ENCODE measurements at places on chromosomes 4 and X.

DNA sequence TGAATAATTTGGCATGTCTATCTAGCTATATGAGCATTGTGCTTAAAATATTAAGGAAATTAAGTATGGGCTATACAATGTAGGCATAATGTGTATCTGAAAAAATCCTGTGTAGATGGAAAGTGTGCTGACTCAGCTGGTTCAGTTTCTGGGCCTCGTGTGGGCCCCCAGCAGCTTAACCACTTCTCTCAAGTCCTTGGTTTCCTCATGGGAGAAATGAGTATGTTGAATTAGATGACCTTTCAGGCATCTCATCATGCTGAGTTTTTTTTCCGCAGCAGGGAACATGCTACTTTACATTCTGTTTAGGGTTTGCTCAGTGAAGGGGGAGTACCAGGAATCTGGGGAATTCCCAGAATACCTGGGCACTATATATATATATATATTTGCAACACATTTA is 30.5 kb downstream of the RHOH start:
- H3K27ac ChIP-seq = peak overlapping the region; percentile 96
- H3K4me1 ChIP-seq = peaks cover 91% of the 10 kb centered on the region
- peak overlapping the region; percentile 70 for H3K4me3 ChIP-seq
- peak; percentile 85 for DNase-seq
- no peaks in the 10 kb centered on the region for H3K27me3 ChIP-seq

GRCh38 chr4:113397114-113397701 is 347.8 kb downstream of the ANK2 start:
- H3K27me3 ChIP-seq = peaks cover 4% of the 10 kb centered on the region
- no peak for DNase-seq
- peaks cover 4% of the 10 kb centered on the region for H3K4me1 ChIP-seq
- H3K4me3 ChIP-seq = no peak overlapping the region

- no peak for DNase-seq
- H3K36me3 ChIP-seq = peaks cover 24% of the 10 kb centered on the region
- H3K27me3 ChIP-seq = no peaks in the 10 kb centered on the region
- H3K4me1 ChIP-seq = peaks cover 31% of the 10 kb centered on the region
- H3K27ac ChIP-seq = no peak overlapping the region
Measured at GRCh38 chrX:24204331-24204730, 54.8 kb downstream of the ZFX start.

GRCh38 chrX:111410590-111411078 is 1.4 kb downstream of the DCX start:
- no peaks in the 10 kb centered on the region for H3K4me1 ChIP-seq
- no peak overlapping the region for H3K4me3 ChIP-seq
- no peaks in the 10 kb centered on the region for H3K27me3 ChIP-seq
- H3K36me3 ChIP-seq = no peaks in the 10 kb centered on the region

- H3K4me3 ChIP-seq = no peak overlapping the region
- H3K4me1 ChIP-seq = no peaks in the 10 kb centered on the region
- peaks cover 2% of the 10 kb centered on the region for H3K27me3 ChIP-seq
- no peak for DNase-seq
- no peak overlapping the region for H3K27ac ChIP-seq
Measured at GRCh38 chr4:71635139-71635748, 148.6 kb downstream of the GC start.

DNA sequence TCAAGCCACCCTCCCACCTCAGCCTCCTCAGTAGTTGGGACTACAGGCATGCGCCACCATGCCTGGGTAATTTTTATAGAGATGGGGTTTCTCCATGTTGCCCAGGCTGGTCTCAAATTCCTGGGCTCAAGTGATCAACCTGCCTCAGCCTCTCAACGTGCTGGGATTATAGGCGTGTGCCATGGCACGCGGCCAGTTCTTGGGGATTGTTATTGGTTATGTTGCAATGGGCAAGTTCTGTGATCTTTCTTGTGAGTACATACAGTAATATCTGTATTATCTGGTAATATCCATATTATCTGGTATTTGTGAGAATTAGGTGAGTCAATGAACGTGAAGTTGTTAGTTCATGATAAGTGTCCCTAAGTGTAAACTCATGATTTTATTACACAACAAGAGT is 90.3 kb upstream of the TBL1X start:
- no peak overlapping the region for H3K27ac ChIP-seq
- no peak overlapping the region for H3K4me3 ChIP-seq
- H3K36me3 ChIP-seq = peaks cover 5% of the 10 kb centered on the region
- peaks cover 5% of the 10 kb centered on the region for H3K27me3 ChIP-seq
- peaks cover 24% of the 10 kb centered on the region for H3K4me1 ChIP-seq

Data from activated CD8-positive, alpha-beta memory T cell treated with anti-CD3 and anti-CD28 coated beads, Interleukin-2, amount 10 ng/mL, durations not matched to agents 7 days and 5 days (primary cell).